Adrenal gland (tissue), 19 donors: ENCODE measurements at places on chromosomes 6 and 20. TPM values are rescaled to one million over a fixed set of nuclear protein-coding genes. Genes with fewer than 3 reads are reported as not detected.

The PDE10A gene
- polyA plus RNA-seq: 53.3 TPM

The ECT2L gene
- 0.20 TPM for polyA plus RNA-seq

GRCh38 chr6:81241126-81242041 is 511.1 kb downstream of the TENT5A start:
- H3K27me3 ChIP-seq: no peaks in the 10 kb centered on the region
- no peaks in the 10 kb centered on the region for H3K4me1 ChIP-seq
- no peak overlapping the region for H3K4me3 ChIP-seq
- no peak overlapping the region for H3K27ac ChIP-seq

DNA sequence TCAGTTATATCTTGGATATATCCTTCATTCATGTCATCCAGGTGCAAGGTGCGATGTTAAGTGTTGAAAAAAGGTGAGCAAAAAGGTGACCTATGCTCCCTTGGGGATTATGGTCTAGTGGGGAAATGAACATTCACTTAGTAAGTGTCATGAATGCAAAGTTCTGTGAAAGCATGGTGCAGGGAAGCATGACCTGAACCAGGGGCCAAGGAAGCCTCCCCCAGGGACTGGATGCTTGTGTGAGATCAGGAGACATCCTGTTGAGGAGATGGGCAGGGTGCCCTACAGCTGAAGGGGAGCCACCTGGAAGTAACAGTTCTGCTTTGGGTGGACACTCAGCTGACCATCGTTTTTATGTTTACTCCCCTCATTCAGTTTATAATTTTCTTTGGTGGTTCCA is 179.5 kb downstream of the SYNDIG1 start:
- no peak overlapping the region for H3K27ac ChIP-seq
- no peaks in the 10 kb centered on the region for H3K27me3 ChIP-seq
- H3K36me3 ChIP-seq: no peaks in the 10 kb centered on the region
- no peaks in the 10 kb centered on the region for H3K4me1 ChIP-seq

The SRPK1 gene
- polyA plus RNA-seq: 15.1 TPM

DNA sequence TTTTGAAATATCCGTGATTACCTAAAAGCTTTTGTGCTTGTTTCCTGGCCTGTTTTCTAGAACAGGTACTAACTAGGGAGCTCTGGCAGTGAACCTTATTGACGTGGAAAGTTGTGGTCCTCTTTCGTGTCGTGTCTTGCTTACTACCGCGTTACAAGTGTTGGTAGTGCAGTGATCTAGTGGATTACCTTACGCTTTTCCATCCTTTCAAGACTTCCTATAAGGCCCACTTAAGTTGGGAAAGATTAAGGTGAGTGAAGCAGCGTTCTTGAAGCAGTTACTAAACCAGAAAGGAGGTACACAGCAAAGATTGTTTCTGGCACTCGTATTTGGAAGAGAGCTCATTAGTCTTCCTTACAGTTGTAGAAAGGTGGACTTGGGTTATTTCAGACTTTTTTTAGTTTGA is 1.9 kb downstream of the PNRC1 start:
- H3K36me3 ChIP-seq: peaks cover 32% of the 10 kb centered on the region
- peak overlapping the region; percentile 50 for H3K27ac ChIP-seq
- no peak for DNase-seq

The RHAG gene
- polyA plus RNA-seq: 0.10 TPM

DNA sequence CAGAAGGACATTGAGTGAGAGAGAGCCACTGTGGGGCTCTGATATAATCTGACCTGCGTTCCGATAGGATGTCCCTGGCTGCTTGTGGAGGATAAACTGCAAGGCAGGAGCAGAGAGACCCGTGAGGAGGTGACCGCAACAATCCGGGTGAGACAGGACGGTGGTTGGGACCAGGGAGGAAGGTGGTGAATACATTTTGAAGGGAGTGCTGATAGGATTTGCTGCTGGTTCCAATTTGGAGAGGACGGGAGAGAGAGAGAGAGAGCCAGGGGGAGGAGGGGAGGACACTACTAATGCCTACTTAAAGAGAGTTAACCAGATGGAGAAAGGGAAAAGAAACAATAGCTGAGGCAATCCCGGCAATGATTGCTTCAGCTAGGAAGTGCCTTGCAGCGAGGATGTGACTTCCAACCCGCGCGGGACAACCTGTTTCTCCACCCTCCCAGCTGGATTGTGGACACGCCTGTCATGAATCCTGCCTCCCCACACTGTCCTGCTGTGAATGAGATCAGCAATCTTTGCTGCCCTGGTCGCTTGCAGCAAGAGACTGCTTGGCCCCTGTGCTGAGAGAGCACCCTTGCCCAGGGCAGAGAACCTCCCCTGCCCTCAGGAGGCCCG is 199.0 kb upstream of the KCNG1 start:
- peaks cover 4% of the 10 kb centered on the region for H3K27me3 ChIP-seq
- no peak overlapping the region for H3K27ac ChIP-seq
- no peaks in the 10 kb centered on the region for H3K4me1 ChIP-seq
- H3K4me3 ChIP-seq: no peak overlapping the region
- DNase-seq: no peak

The PNLDC1 gene
- polyA plus RNA-seq: not detected

GRCh38 chr20:51142448-51142847 is 119.5 kb upstream of the KCNG1 start:
- H3K27ac ChIP-seq: no peak overlapping the region
- no peaks in the 10 kb centered on the region for H3K4me1 ChIP-seq
- H3K27me3 ChIP-seq: peaks cover 3% of the 10 kb centered on the region
- H3K4me3 ChIP-seq: no peak overlapping the region
- DNase-seq: no peak
- no peaks in the 10 kb centered on the region for H3K36me3 ChIP-seq

GRCh38 chr20:47267621-47268020 is 88.9 kb downstream of the ZMYND8 start:
- H3K4me1 ChIP-seq: peaks cover 27% of the 10 kb centered on the region
- no peak overlapping the region for H3K4me3 ChIP-seq
- no peak for DNase-seq
- no peaks in the 10 kb centered on the region for H3K27me3 ChIP-seq
- no peak overlapping the region for H3K27ac ChIP-seq
- peaks cover 37% of the 10 kb centered on the region for H3K36me3 ChIP-seq

DNA sequence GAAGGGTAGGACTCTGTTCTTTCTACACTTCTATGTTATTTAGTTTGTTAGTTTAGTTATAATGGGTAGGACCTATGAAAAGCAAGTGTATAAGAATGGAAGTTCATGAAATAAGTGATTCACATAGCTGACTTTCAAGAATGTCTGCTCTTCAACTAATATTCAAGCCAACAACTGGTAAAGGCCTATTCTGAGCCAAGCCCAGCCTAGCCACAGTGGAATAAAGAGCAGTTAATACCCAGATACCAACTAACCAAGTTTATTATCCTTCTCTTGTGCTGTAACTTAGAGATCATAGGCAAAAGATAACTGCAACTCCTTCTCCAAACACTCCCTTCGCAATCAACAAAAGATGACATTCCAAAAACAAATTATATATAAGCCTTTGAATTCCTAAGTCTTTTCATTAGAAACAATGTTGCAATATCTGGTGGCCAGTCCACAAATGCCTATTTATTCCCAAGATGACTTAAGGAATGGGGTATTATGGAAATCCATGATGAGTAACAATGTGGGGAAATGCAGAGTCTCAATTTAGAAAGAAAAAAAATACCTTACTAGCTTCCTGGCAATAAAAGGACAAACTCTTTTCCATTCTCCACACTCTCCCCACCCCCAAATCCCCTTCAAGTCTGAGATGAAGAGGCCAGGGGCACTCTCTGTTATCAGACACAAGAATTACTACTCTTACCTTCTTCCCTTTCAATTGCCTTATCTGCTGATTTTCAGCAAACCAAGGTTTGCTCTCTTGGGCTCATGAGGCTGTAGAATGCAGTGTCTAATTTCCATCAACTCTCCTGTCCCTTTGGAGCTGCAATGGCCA is 27.4 kb downstream of the BTBD9 start:
- no peaks in the 10 kb centered on the region for H3K27me3 ChIP-seq
- DNase-seq: no peak
- no peaks in the 10 kb centered on the region for H3K36me3 ChIP-seq

DNA sequence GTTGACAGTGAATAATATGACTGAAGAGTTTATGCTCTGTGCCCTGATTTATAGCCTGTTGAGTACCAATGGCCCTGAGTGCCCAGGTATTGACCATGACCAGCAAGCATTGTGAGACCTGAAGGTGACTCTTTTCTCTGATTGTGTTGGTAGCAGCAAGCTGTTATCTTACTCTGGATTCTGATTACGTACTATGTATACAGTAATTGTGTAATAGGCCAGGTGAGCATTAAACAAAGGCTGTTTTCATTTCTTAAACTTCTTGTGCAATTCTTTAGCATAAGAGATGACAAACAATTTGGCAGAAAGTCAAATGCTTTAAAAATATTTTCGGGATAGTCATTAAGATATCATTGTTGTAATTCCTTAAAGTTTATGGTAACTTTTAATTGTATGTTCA is 111.7 kb upstream of the PTPRK start:
- H3K4me3 ChIP-seq: no peak overlapping the region
- H3K27ac ChIP-seq: no peak overlapping the region
- no peaks in the 10 kb centered on the region for H3K36me3 ChIP-seq
- H3K27me3 ChIP-seq: no peaks in the 10 kb centered on the region
- no peaks in the 10 kb centered on the region for H3K4me1 ChIP-seq

DNA sequence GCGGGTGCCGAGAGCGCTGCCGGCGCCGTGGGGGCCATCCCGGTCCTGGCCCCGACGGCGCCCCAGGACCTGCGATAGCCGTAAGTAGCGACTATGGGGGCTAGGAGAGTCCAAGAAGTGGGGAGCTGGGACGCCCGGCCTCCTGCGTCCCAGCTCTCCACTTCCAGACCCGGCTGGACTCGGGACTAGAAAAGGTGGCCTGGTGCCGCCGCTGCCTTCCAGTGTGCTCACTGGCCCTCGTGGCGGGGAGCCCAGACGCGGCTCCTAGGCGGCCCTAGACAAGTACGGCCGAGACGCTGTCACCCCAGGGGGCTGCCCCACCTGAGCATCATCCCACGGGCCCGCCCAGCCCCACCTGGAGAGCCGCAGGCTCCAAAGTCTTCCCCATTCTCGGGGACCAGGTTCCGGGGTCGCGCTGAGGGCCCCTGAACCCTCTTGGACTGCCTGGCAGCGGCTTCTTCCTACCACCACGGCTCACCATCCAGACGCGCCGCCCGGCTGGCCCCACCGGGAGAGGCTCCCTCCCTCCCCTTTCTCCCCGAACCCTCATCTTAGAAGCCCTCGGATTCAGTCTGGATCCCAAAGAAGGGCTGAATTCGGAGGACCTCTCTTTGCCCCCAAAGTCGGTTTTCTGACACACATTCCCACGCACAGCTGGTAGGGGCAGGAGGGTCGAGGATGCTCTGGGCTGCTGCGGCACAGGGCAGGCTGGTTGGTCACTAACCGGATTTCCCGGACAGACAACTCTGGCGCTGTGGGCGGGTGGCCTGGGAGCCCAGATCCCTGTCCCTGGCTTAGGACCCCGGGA is 870 bp upstream of the MDFI start:
- H3K27me3 ChIP-seq: peaks cover 22% of the 10 kb centered on the region
- no peak overlapping the region for H3K4me3 ChIP-seq
- H3K4me1 ChIP-seq: no peaks in the 10 kb centered on the region
- H3K27ac ChIP-seq: no peak overlapping the region
- no peaks in the 10 kb centered on the region for H3K36me3 ChIP-seq
- DNase-seq: no peak

The SPATA2 gene
- 4.7 TPM for polyA plus RNA-seq

- no peak overlapping the region for H3K4me3 ChIP-seq
- no peaks in the 10 kb centered on the region for H3K4me1 ChIP-seq
- no peak for DNase-seq
- no peaks in the 10 kb centered on the region for H3K36me3 ChIP-seq
- no peaks in the 10 kb centered on the region for H3K27me3 ChIP-seq
These were observed 17.1 kb downstream of the ZHX3 start for GRCh38 chr20:41300383-41300782.
